ENCODE measurements at places on chromosomes 4 and X.

DNA sequence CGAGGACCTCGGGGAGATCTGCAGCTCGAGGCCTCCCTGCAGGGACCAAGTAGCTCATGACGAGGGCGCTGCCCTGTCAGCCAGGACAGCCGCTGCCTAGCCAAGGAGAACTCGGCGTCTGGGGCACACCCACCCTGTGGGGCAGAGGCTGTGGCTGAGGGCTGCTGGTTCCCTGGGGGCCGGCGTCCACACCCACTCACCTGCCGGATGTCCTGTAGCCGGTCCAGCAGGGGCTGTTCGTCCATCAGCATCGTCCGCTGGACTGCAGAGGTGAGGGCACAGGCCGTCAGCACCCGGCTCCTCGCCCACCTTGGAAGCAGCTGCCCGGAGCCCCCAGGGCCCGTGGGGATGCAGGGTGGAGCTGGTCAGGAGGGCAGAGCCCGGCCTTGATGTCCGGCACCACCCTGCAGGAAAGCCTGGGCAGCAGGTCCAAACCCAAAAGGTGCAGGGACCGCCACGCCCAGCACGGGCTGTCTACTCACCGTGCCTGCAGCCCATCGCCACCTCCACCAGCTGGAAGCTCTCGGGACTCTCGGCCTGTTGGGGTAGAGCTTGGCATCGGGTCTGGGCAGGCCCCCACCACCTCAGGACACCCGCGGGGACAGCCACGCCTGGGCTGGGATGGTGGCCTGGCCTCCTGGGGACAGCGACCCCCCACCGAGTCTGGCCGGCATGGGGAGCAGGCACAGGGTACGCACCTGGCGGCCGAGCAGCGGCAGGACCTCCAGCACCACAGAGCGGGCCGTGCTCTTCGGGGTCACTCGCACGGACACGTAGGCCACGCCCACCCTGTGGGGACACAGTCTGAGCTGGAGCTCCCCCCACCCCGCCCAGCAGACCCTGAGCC, 6.9 kb downstream of the DGKQ start:
- H3K36me3 ChIP-seq: peaks cover 1% of the 10 kb centered on the region
- H3K4me1 ChIP-seq: peaks cover 7% of the 10 kb centered on the region
- H3K4me3 ChIP-seq: no peak overlapping the region
- DNase-seq: no peak
- H3K27ac ChIP-seq: no peak overlapping the region
- H3K27me3 ChIP-seq: no peaks in the 10 kb centered on the region

DNA sequence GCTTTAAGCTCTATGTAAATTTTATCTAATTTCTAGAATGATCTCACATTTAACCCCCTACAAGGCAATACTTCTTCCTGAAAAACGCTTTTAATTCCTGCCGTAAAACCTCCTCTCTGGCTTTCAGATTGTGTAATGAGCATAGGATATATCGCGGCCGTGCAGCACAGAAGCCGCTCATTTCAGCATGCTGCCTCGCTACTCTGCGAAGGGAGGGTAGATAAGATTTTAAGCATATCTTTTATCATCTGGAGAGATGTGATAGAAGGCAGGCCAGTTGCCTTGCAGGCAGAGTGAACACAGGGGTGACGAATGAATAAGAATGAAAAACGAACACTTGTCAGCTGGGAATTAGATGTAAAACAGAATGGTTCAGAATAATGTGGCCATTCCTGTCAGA, 265.5 kb downstream of the UNC5C start:
- no peak overlapping the region for H3K4me3 ChIP-seq
- H3K4me1 ChIP-seq: no peaks in the 10 kb centered on the region
- no peak overlapping the region for H3K27ac ChIP-seq
- no peaks in the 10 kb centered on the region for H3K36me3 ChIP-seq

DNA sequence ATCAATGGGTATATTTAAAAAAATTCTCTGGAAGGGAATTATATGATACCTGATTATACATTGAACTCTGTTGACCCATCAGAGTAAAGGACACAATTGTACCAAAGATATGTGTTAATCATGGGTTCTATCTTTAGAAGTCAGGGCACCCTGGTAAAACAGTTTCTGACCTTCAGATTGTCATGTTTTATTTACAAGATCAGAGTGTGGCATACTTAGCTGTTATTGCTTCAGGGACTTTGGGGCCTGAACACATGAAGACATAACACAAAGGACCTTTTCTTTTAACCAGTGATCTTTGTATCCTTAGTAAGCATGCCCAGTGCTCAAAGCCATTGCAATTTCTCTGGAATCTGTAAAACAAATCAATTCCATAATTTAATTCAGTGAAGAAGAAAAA, 204.8 kb upstream of the RPS6KA3 start:
- no peak for DNase-seq
- H3K36me3 ChIP-seq: no peaks in the 10 kb centered on the region
- H3K27me3 ChIP-seq: peaks cover 3% of the 10 kb centered on the region
- no peak overlapping the region for H3K27ac ChIP-seq

- H3K4me3 ChIP-seq: no peak overlapping the region
- no peaks in the 10 kb centered on the region for H3K4me1 ChIP-seq
- H3K27me3 ChIP-seq: no peaks in the 10 kb centered on the region
Measured at GRCh38 chrX:103756736-103757135, 19.9 kb upstream of the PLP1 start.

GRCh38 chr4:26746802-26747213, 113.8 kb upstream of the STIM2 start:
- peaks cover 14% of the 10 kb centered on the region for H3K36me3 ChIP-seq
- no peak overlapping the region for H3K27ac ChIP-seq
- peaks cover 6% of the 10 kb centered on the region for H3K4me1 ChIP-seq
- H3K27me3 ChIP-seq: no peaks in the 10 kb centered on the region

DNA sequence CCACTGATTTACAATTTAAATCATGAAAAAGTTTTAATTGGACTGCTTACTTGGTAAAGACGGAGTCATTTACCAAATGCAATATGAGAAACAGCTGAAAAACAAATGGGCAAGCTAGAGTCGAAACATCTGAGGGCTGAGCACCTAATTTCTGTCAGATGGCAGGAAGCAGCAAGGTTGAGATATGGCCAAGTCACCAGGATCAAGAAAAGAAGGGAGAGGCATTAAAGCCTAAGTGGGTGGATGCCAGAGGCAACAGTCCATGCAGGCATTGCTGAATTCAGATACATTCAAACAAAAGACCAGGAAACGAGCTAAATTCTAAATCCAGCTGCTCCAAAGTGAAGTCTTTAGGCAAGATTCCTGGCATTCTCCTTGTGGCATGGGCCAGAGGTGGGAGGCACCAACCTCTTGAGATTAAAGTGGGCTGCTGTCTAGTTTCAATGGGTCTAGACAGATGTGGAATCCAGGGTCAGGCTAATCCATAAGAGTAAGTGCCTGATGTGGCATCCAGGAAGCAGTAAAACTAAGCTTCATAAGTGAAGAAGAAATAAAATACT, 8.0 kb upstream of the ARSJ start:
- no peak for DNase-seq
- no peak overlapping the region for H3K4me3 ChIP-seq
- no peak overlapping the region for H3K27ac ChIP-seq
- peaks cover 10% of the 10 kb centered on the region for H3K27me3 ChIP-seq

DNA sequence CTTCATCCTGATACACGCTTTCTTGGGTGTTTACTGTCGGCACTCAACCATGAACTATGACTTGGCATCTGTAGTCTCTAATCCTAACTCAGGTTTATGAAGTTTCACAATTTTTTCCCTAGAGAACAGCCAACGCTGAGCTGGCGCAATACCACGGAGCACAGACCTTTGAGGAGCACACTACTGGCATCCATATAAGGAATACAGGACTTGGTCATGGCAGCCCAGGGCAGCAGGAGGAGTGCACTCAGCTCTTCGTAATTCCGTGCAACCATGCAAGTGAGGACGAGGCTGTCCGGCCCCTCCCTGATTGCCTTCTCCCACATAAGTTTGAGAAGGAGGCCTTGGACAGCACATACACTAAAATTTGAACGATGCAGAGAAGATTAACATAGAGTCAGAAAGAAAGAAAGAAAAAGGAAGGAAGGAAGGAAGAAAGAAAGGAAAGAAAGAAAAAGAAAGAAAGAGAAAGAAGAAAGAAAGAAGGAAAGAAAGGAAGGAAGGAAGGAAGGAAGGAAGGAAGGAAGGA, 41.0 kb upstream of the PDLIM5 start:
- no peaks in the 10 kb centered on the region for H3K36me3 ChIP-seq
- no peaks in the 10 kb centered on the region for H3K4me1 ChIP-seq
- H3K27ac ChIP-seq: no peak overlapping the region
- peaks cover 3% of the 10 kb centered on the region for H3K27me3 ChIP-seq

GRCh38 chrX:152637649-152638442, at the start of gene GABRQ:
GABRQ (plus strand) TSS chrX:152637895; CDS start chrX:152638203, 308 bp downstream.
- no peaks in the 10 kb centered on the region for H3K4me1 ChIP-seq
- H3K4me3 ChIP-seq: no peak within 1 kb of the TSS
- H3K27ac ChIP-seq: no peak within 1 kb of the TSS
- H3K36me3 ChIP-seq: no peaks in the 10 kb centered on the region
- H3K27me3 ChIP-seq: peaks cover 6% of the 10 kb centered on the region

DNA sequence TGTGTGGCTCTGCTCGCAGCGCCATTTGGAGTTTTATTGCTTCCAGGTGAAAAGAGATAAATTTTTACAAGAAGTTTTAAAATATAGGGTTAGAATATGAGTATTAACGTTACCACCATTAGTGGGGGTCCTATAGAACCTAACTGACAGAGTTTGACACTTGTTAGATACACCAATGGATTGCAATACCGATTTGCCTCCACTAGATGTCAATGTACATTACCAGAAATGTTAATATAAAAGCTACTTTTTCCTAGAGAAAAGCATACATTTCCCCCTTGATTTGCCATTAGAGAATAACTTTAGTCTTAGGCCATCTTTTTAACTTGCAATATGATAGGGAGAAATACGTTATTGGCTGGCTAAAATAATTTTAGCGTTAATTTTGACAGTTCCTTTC, 108.4 kb downstream of the LINC00632 start:
- H3K4me3 ChIP-seq: no peak overlapping the region
- no peak overlapping the region for H3K27ac ChIP-seq
- peaks cover 2% of the 10 kb centered on the region for H3K27me3 ChIP-seq
- H3K4me1 ChIP-seq: no peaks in the 10 kb centered on the region

- no peaks in the 10 kb centered on the region for H3K4me1 ChIP-seq
- H3K27ac ChIP-seq: no peak overlapping the region
- no peak for DNase-seq
Measured at GRCh38 chr4:27714073-27714472, 853.4 kb downstream of the STIM2 start.

GRCh38 chr4:113328514-113328913, 279.1 kb downstream of the ANK2 start:
- no peak overlapping the region for H3K27ac ChIP-seq
- no peaks in the 10 kb centered on the region for H3K27me3 ChIP-seq
- H3K36me3 ChIP-seq: no peaks in the 10 kb centered on the region
- H3K4me1 ChIP-seq: no peaks in the 10 kb centered on the region
- no peak overlapping the region for H3K4me3 ChIP-seq

DNA sequence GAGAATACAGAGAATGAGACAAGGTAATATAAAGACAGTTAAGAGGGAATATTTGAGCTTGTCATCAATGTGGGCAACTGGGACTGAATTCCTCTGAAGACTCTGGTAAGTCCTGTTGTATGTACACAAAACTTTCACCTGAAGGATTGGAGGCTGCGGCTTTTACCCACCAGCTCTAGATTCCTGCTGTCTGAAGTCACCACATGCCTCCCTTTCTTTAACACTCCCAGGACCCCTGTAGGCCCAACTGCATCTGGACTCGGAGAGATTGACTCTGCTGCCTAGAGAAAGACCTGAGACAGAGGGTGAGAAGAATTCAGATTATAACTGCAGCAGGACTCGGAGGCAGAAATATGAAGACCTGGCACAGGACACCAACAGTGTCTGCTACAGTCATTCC, 1048.0 kb downstream of the PDHA2 start:
- H3K4me1 ChIP-seq: no peaks in the 10 kb centered on the region
- H3K27me3 ChIP-seq: no peaks in the 10 kb centered on the region
- no peak for DNase-seq
- no peak overlapping the region for H3K27ac ChIP-seq

DNA sequence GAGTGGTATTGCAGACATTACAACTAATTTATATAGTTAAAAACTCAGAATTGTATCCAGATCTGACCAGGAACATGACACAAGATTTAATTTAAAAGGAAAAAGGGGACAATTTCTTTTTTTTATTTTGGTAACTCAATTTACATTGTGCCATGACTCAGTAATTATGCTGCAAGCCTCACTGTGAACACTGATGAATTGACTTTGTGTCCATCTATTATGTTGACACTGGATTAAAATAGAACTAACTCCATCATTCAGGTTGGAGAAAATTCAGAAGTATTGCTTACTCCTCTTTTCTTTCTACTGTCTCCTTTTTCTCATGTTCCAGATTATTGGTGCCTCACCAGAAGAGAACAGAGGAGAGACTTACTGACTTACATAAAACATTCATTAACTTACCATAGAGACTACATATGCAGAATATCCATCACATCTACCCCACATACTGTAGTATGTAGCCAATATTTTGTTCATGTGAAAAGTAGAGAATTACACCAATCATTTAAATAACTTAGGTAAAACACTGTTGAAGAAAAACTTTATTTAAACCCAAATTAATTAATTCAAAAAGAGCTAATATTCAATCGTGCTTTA, 15.8 kb upstream of the LEF1 start:
- peaks cover 12% of the 10 kb centered on the region for H3K27me3 ChIP-seq
- no peak overlapping the region for H3K27ac ChIP-seq
- DNase-seq: no peak
- H3K36me3 ChIP-seq: no peaks in the 10 kb centered on the region

- H3K4me3 ChIP-seq: no peak overlapping the region
- no peak for DNase-seq
- H3K36me3 ChIP-seq: no peaks in the 10 kb centered on the region
- no peak overlapping the region for H3K27ac ChIP-seq
- H3K4me1 ChIP-seq: peaks cover 8% of the 10 kb centered on the region
Measured at GRCh38 chr4:30721185-30722091, 1.3 kb downstream of the PCDH7 start.

GRCh38 chr4:173477016-173477415, 53.0 kb downstream of the HAND2 start:
- no peak overlapping the region for H3K27ac ChIP-seq
- no peaks in the 10 kb centered on the region for H3K36me3 ChIP-seq
- DNase-seq: no peak
- H3K27me3 ChIP-seq: peaks cover 2% of the 10 kb centered on the region

DNA sequence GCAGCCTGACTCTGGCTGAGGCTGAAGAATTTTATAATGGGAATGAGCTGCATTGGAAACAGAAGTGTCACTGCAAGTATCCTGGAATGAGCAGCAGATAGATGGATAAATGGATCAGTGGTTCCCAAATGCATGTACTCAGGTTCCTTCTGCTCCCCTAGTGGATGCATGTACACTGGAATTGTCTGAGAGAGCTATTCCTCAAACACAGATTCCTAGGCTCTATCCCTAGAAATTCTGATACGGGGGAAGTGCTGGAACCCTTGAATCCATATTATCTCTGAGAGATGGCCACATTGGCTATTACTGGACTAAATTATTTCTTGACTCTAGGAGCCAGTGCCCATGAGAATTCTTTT, 64.8 kb downstream of the TMEM131L start:
- H3K36me3 ChIP-seq: peaks cover 27% of the 10 kb centered on the region
- H3K27me3 ChIP-seq: no peaks in the 10 kb centered on the region
- DNase-seq: no peak
- H3K4me3 ChIP-seq: no peak overlapping the region
- H3K4me1 ChIP-seq: peaks cover 73% of the 10 kb centered on the region
